ENCODE measurements at places on chromosomes 3 and 15.

DNA sequence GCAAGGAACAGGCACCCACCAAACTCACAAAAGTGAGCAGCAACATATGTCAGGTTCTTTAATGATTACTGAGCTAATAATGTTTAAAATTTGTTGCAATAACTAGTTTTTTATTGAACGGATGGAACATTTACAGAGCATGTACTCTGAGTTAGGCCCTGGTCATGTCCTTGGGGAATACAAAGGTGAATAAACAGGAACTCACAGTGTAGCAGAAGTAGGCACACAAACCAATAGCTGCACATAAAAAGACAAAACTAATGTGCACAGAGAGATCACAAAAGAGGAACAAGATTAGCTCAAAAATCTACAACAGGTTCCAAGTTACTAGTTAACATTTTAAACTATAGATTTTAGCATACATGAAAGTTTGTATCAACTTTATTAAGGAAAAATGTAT lies 505.3 kb upstream of the PPP2R3A start:
- no peak for DNase-seq

GRCh38 chr15:78243058-78243457 lies 8.7 kb upstream of the ACSBG1 start:
- DNase-seq, result no peak

- DNase-seq, result peak; percentile 30
Observed at GRCh38 chr3:176351408-176351807, 845.9 kb downstream of the TBL1XR1 start.

GRCh38 chr15:100902436-100903167 lies 16.6 kb upstream of the LRRK1 start:
- peak; percentile 81 for DNase-seq
